ENCODE measurements at places on chromosomes 16 and 17.
A peak's percentile ranks its signal among the peaks of the same experiment; 100 is the strongest.

GRCh38 chr16:20952139-20952920 lies 51.8 kb downstream of the LYRM1 start:
- DNase-seq: no peak

GRCh38 chr17:27805520-27806146 lies 5.3 kb upstream of the NOS2 start:
- peak; percentile 85 for DNase-seq

- no peak for DNase-seq
Measured at GRCh38 chr17:58264407-58265103, 16.2 kb downstream of the MPO start.

GRCh38 chr16:71347146-71347545 lies 11.4 kb upstream of the CALB2 start:
- DNase-seq: no peak

GRCh38 chr17:80346498-80347275 lies 68.3 kb upstream of the ENDOV start:
- DNase-seq: no peak

- DNase-seq: no peak
Measured at GRCh38 chr16:5070431-5071186, 1.0 kb upstream of the ALG1 start.

GRCh38 chr16:6232056-6232455 lies 1100.6 kb upstream of the RBFOX1 start:
- DNase-seq: no peak

- DNase-seq: no peak
Measured at GRCh38 chr17:75128694-75129505, 2.6 kb downstream of the NT5C start.

- DNase-seq: no peak
Measured at GRCh38 chr16:86020971-86021370, 122.0 kb downstream of the IRF8 start.

DNA sequence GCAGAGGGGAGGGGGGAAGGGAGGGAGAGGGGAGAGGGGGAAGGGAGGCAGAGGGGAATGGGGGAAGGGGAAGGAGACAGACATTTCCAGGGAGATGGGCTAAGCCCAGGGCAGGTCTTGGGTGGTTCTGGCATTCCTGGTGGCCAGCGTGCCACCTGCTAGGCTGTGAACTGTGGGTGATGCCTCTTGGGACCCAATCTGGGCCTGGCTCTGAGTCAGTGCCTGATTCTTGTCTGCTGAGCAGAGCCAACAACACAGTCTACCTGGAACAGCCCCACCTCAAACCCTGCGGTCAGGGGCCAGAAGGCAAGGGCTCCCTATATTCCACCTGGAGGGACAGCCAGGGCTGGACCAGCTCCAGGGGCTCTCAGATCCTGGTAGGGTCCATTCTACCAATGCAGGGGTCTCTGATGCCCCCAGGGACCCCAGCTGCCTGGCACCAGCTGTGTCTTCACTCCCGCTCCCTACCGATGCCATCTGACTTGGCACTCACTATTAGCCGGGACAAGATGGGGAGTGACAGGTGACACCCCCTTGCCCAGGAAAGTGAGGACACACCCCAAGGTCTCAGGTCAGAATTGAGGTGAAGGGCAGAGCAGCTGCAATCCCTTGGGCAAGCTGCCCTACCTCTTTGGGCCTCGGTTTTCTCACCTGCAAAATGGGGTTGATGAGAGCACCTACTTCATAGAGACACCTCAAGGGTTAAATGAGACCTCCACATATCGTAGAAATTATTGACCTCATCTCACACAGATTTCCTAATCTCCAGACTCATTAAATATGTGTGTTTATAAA lies 87.2 kb downstream of the LITAF start:
- DNase-seq: no peak

- DNase-seq: no peak
Measured at GRCh38 chr17:28398280-28398981, 7.6 kb downstream of the SLC46A1 start.

DNA sequence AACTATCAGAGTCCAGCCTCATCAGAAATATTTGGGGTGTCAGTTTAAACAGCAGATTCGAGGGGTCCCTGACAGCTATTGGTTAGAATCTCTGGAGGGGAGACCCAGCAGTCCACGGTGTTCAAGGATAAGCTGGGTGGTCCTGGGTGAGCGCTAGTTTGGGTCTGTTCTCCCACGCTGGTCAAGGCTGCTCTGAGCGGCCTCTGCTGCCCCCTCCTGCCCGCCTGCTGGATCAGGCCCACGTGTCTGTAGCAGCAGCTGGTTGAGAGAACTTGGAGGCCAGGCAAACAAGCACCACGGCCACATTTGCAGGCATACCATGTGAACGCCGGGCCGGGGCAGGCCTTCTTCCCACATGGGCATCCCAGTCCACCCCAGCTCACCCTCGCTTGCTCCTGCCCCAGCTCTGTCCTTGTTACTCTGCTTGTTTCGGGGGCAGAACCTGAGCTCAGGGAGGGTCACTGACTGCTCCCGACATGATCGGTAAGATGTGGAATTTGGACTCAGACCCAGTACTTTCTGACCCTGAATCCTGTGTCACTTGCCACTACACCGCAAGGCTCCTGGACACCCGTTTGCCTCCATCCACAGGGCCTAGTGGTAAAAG lies 7.4 kb downstream of the FOXF1 start:
- peak; percentile 80 for DNase-seq

GRCh38 chr17:75712446-75712845 lies 8.8 kb upstream of the ITGB4 start:
- no peak for DNase-seq

GRCh38 chr17:53749178-53749577 lies 73.5 kb upstream of the KIF2B start:
- DNase-seq: no peak

DNA sequence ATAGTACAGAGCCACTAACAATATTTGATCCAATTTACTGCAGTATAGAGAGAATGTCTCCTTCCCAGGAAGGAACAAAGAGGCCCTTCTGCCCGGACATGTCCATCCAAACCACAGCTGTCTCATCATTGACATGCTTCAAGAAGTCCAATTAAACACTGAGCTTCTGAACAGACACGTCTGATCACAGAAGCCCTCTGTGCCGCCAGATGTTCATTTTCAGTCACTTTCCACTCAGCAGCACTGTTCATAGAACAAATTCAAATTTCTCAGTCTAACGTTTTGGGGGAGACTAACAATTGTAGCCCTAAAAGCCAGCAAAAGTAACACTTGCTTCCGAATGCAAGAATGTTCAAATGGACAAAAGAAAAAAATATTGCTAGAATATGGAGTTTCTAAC lies 15.3 kb downstream of the ZC3H7A start:
- DNase-seq: no peak

GRCh38 chr17:1726626-1727257 lies 2.2 kb downstream of the WDR81 start:
- no peak for DNase-seq

DNA sequence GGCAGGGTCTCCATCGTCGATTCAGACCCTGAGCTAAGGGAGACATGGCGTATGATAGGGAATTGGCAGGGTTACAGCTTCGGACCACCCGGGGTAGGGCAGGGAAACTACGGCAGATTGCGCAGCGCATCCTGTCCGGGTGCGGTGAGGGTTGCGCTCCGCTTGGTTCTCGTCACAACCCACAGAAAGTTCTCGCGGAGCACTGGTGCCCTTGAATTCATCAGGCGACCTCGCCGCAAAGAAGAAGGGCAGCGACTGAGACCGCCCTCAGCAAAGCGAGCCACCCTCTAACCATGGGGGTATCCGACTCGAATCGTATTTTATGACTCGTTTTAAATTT lies 1.2 kb downstream of the HS3ST3B1 start:
- DNase-seq: no peak

DNA sequence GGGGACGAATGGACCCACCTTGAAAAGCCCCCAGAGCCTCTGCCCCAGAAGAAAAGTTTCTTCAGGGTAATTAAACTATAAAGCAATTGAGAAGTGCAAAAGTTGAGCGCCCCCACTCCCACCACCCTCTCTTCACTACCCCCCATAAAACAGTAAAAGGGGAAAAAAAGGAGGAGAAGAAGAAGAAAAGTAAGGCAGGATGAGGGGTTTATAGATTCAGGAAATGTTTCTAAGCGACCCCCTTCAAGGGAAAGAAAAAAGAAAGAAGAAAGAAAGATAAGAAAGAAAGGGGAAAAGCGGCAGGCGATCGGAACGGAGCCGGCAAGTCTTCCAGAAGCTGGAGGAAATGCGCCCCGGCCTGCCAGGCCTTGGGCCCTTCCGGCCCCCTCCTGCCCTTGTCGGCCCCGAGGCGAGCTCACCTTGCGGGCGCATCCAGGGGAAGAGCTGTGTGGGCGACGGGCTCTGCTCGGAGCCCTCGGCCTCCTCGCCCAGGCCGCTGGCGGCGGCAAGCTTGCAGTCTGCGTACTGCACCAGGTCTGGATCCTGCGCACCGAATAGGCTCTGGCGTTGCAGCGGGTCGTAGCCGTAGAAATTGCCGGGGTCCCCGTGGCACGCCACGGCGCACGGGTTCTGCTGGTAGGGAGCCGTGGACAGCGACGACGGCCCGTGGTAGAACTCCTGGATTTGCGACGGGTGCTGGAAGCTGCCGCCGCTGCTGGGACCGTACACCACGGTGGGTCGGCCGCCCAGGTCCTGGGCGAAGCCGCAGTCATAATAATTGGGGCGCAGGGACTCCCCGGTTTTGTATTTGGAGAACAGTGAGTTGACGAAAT lies 1.0 kb downstream of the HOXB8 start:
- peak; percentile 61 for DNase-seq

DNA sequence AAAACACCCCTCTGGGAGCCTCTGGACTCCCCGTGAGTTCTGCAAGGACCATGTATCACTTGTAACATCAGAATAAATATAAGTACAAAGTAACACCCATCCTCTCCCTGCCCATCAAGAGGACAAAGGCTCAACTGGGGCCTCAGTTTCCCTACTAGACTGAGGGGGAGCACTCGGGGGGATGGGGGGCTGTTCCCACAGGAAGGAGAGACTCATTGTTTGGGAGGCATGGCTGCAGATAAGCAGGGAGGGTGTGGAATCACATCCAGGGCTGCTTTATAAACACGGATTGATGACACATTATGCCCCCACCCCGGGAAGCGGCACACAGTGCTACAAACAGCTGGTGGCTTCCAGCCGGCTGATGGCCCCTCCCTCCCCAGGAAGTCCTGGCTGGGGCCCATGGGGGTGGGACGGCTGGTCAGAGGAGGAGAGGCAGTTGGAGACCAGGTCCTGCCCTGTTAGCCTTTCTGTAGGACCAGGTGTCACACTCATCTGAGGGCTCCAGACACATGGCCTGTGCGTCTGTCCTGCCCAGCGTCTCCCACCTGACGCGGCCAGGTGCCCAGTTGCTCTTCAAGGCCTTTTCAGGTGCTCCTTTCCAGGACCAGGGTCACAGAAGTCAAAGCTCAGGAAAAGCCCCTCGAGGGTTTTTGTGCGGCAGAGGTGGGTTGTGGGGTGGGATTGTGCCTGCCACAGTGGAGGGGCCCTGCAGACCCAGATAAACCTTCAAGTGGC lies 1.3 kb upstream of the MPG start:
- no peak for DNase-seq

GRCh38 chr16:86095906-86096485 lies 197.0 kb downstream of the IRF8 start:
- DNase-seq: no peak

GRCh38 chr17:72403713-72404209 lies 282.9 kb downstream of the SOX9 start:
- no peak for DNase-seq

- no peak for DNase-seq
Measured at GRCh38 chr17:61425682-61426481, 26.2 kb downstream of the TBX2 start.

- DNase-seq: peak; percentile 70
Measured at GRCh38 chr16:471353-472198, 46.1 kb downstream of the RAB11FIP3 start.

DNA sequence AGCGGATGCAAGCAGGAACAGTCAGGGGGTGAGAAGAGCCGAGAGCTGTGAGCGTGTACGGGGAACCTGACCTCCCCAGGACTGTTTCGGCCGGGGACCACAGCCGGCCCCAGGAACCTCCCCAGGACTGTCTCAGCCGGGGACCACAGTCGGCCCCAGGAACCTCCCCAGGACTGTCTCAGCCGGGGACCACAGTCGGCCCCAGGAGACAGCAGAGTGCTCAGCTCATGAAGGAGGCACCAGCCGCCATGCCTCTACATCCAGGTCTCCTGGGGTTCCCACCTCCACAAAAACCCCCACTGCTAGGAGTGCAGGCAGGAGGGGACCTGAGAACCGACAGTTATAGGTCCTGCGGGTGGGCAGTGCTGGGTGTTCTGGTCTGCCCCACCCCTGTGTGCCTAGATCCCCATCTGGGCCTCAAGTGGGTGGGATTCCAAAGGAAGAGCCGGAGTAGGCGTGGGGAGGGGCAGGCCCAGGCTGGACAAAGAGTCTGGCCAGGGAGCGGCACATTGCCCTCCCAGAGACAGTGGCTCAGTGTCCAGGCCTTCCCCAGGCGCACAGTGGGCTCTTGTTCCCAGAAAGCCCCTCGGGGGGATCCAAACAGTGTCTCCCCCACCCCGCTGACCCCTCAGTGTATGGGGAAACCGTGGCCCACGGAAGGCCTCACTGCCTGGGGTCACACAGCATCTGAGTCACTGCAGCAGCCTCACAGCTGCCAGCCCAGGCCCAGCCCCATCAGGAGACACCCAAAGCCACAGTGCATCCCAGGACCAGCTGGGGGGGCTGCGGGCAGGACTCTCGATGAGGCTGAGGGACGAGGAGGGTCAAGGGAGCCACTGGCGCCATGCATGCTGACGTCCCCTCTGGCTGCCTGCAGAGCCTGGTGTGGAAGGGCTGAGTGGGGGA lies 4.3 kb downstream of the RHBDF1 start:
- DNase-seq: no peak

DNA sequence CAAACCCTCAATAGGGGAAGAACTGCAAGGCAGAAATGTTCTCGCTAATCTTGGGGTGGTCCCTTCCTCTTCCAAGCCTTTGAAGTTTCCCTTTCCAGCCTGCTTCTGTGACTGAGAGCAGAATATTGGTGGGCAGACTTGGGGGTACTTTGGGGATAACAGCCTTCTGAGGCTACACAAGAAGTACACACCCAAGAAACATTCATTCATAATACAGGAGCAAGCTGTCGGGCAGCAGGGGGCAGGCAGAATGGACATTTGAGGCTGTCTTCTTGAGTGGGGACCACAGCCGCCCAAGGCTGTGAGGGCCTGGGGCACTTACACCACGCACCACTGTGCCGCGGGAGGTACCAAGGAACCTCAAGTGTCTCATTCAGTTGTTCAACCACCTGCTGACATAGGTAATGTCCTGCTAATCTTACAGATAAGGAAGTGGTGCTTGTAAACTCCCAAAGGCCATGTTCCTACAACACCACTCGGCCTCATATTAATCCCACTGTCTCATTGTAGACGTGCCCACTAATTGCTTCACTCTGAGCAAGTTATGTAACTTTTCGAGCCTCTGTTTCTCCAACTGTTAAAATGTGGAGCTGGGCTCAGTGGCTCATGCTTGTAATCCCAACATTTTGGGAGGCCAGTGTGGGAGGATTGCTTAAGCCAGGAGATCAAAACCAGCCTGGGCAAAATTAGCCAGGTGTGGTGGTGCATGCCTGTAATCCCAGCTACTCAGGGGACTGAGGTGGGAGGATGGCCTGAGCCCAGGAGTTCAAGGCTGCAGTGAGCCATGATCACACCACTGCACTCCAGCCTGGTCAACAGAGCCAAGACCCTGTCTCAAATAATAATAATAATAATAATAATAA lies 2.5 kb upstream of the MRPS23 start:
- no peak for DNase-seq

Measured in nephron progenitor cell (in vitro differentiated cells).